ENCODE measurements at places on chromosomes 2 and 18. TPM values are rescaled to one million over a fixed set of nuclear protein-coding genes. Genes with fewer than 3 reads are reported as not detected.

DNA sequence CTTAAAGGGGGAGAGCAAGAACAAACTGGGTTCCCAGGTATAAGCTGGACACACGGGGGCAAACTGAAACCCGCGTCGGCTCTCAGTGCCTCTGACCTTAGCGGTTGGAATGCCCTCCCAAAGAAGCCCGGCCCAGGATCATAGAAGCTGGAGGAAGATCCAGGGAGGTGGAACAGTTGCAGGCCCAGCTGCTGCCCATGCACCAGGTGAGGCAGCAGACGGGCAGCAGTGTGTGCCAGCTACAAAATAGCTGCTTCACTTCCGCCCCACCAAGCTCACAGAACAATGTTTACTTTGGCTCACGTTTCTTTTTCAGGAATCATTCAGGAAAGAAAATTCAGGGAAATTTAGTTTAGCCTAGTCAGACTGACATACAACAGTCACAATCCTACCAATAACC, 3.9 kb upstream of the ERMN start:
- peaks cover 8% of the 10 kb centered on the region for H3K36me3 ChIP-seq
- H3K4me3 ChIP-seq = no peak overlapping the region
- DNase-seq = no peak
- H3K27ac ChIP-seq = no peak overlapping the region

CIB4 gene
- not detected for total RNA-seq

FRZB gene
- not detected for total RNA-seq

DNA sequence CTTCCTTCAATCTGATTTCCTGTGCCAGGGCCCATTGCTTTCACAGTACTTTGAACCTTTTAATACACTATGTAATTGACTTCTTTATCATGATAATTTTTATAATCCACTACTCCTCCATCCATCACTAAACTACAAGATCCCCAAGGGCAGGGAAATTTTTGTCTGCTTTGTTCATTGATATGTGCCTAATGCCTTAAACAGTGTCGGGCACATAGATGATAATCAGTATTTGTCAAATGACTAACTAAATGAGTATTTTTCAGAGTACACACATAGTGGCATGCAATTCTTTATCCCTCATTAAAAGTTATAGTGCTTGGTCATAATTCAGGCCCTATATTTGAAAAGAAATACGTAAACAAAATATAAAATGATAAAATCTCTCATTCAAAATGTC, 5.3 kb upstream of the STAMBP start:
- H3K27ac ChIP-seq = no peak overlapping the region
- no peak for DNase-seq
- H3K36me3 ChIP-seq = no peaks in the 10 kb centered on the region
- peaks cover 25% of the 10 kb centered on the region for H3K4me1 ChIP-seq
- H3K4me3 ChIP-seq = no peak overlapping the region

DNA sequence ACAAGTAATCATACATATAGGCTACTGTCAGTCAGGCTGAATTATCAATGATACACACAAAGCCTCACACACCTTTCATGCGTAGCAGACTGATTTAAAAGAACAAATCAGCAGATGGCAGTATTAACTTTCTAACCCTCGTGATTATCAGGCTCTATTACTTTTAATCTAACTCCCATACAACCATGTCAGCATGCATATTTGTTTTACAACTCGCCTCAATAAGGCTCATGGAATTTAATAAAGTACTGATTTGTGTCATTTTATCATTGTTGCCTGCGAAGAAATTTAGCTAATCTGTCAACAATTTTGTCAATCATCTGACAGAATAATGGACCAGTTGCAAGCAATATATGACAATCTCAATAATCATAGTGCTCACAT, 82.8 kb downstream of the SLC25A12 start:
- H3K27me3 ChIP-seq = no peaks in the 10 kb centered on the region
- H3K4me1 ChIP-seq = no peaks in the 10 kb centered on the region
- H3K36me3 ChIP-seq = peaks cover 20% of the 10 kb centered on the region
- no peak overlapping the region for H3K4me3 ChIP-seq
- no peak for DNase-seq
- no peak overlapping the region for H3K27ac ChIP-seq

- no peak overlapping the region for H3K4me3 ChIP-seq
- H3K36me3 ChIP-seq = no peaks in the 10 kb centered on the region
- no peaks in the 10 kb centered on the region for H3K27me3 ChIP-seq
- no peak overlapping the region for H3K27ac ChIP-seq
These were observed 53.7 kb upstream of the GRB14 start for GRCh38 chr2:164675027-164675426.

DNA sequence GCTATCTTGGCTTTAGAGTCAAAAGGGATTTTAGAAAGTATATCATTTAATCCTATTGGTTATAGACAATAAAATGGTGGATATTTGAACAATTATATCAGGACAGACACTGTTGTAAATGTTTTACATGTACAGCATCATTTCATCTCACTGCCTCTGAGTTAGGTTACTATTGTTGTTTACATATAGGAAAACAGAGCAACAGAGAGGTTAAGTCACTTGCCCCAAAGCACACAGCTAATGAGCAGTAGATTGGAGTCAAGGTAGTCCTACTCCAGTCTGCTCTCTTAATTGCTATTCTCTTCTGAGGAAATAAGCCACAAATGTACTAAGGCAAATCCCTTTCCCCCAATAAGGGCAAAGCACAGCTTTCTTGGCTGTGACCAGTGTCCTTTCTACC, 142.9 kb downstream of the MTX2 start:
- H3K4me3 ChIP-seq = no peak overlapping the region
- no peak for DNase-seq
- H3K27me3 ChIP-seq = peaks cover 41% of the 10 kb centered on the region

DNA sequence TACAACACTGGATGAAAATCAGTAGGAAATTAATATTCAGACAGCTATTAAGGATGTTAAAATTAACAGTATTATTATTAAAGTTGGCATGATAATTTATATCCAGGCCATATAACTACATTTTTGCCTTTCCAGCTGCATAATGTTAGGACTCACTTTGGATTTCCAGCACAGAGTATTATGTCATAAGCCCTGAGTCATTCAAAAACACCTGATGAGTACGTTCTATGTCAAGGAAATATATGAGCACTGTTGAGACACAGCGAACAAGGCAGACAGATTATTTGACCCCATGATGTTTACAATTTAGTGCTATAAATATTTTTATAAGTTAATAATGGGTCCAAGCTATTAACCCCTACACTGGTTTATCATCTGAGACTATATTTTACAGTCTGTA, 59.8 kb upstream of the RIT2 start:
- no peaks in the 10 kb centered on the region for H3K36me3 ChIP-seq
- no peaks in the 10 kb centered on the region for H3K4me1 ChIP-seq
- DNase-seq = no peak
- no peaks in the 10 kb centered on the region for H3K27me3 ChIP-seq
- no peak overlapping the region for H3K4me3 ChIP-seq

Measured in activated CD4-positive, alpha-beta T cell treated with anti-CD3 and anti-CD28 coated beads, Interleukin-2, amount 10 ng/mL, durations not matched to agents 7 days and 5 days (primary cell).